ENCODE measurements at places on chromosomes 5 and 9. TPM values are rescaled to one million over a fixed set of nuclear protein-coding genes. Genes with fewer than 3 reads are reported as not detected.

Gene PAEP
- not detected for total RNA-seq

Gene PLAC8L1
- total RNA-seq, result not detected

Gene LCN12
- total RNA-seq, result not detected

Gene CA9
- 2.1 TPM for total RNA-seq

Gene CD74
- 433 TPM for total RNA-seq

Gene SPEF2
- 2.5 TPM for total RNA-seq

Gene IFNA13
- not detected for total RNA-seq

Gene IFNB1
- total RNA-seq, result not detected

Gene ENTREP1
- 49.2 TPM for total RNA-seq

Gene ENTPD2
- total RNA-seq, result 14.0 TPM

Gene PCDHA10
- total RNA-seq, result 0.42 TPM

Gene FGD3
- 4.6 TPM for total RNA-seq

Gene FAM200C
- total RNA-seq, result 0.57 TPM

Gene FOXD4L5
- total RNA-seq, result 0.17 TPM

Gene MYMK
- not detected for total RNA-seq

Gene DNAJC25
- 4.0 TPM for total RNA-seq

Gene ACSL6
- 0.23 TPM for total RNA-seq

Gene TLE1
- total RNA-seq, result 56.5 TPM

Gene ASTN2
- 2.0 TPM for total RNA-seq

Gene MYO10
- total RNA-seq, result 109 TPM

Gene SLC36A2
- total RNA-seq, result not detected

Gene PIP5K1B
- 7.8 TPM for total RNA-seq

Gene GFI1B
- not detected for total RNA-seq

Gene NPR3
- total RNA-seq, result 7.4 TPM

Gene ZNF608
- total RNA-seq, result 11.9 TPM

Gene AGXT2
- total RNA-seq, result not detected

Gene RGS7BP
- 2.2 TPM for total RNA-seq

Gene INSL6
- not detected for total RNA-seq

Gene SNCAIP
- 2.4 TPM for total RNA-seq

Gene GMCL2
- not detected for total RNA-seq

Gene DAPK1
- 5.4 TPM for total RNA-seq

Gene MYORG
- total RNA-seq, result 8.8 TPM

Gene GKAP1
- total RNA-seq, result 1.1 TPM

Gene FBXW11
- 43.1 TPM for total RNA-seq

Gene CRB2
- not detected for total RNA-seq

Gene FGF18
- total RNA-seq, result 0.53 TPM

Gene SPATA31D4
- not detected for total RNA-seq

Gene PCDHGA9
- total RNA-seq, result 4.9 TPM

Gene PLPP7
- total RNA-seq, result 0.80 TPM

Gene CYLC2
- not detected for total RNA-seq

Gene SLC6A3
- total RNA-seq, result not detected

Gene TAS2R1
- not detected for total RNA-seq

Gene WNT8A
- not detected for total RNA-seq

Gene PDE8B
- 1.1 TPM for total RNA-seq

Gene DNAJC18
- 2.7 TPM for total RNA-seq

Gene PCDHGA10
- 23.6 TPM for total RNA-seq

Gene LMBRD2
- total RNA-seq, result 9.5 TPM

Gene TAF11L12
- not detected for total RNA-seq
